NCI-H510A (cell line): ENCODE measurements at places on chromosomes 6 and 20.

GRCh38 chr6:14819840-14820420 lies 425.9 kb upstream of the JARID2 start:
- DNase-seq = no peak

DNA sequence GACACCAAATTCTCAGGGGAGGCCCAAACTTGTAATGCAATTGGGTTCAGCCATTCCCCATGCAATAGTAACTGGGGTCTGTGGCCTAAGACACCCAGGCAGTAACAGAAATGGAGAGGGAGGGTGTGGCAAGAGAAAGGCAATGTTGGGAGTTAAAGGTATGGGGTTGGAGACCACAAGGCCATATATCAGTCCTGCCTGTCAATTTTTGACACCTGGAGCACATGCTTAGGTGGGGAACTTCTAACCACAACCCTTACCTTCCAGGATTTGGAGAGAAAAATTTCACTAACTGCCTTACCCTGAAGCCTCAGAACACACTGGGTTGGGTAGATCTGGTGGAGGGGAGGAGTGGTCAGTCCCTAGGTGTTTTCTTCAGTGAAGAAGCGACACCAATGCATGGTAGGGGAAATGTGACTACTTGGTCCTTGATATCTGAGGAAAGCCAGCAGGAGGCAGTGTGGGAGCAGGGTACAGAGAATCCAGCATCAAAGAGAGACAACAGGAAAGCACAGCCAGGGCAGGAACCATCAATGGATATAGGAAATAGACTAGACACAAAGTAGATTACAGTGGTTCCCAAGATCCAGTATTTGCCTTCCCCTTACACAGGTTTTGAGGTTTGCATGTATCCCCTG lies 6.8 kb upstream of the USP49 start:
- DNase-seq = peak; percentile 3

- DNase-seq = no peak
Observed at GRCh38 chr20:35006009-35006408, 50.3 kb downstream of the MYH7B start.

GRCh38 chr20:47319517-47320252 lies 36.8 kb downstream of the ZMYND8 start:
- peak; percentile 96 for DNase-seq

GRCh38 chr6:2667617-2668016 lies 83.1 kb downstream of the MYLK4 start:
- no peak for DNase-seq

DNA sequence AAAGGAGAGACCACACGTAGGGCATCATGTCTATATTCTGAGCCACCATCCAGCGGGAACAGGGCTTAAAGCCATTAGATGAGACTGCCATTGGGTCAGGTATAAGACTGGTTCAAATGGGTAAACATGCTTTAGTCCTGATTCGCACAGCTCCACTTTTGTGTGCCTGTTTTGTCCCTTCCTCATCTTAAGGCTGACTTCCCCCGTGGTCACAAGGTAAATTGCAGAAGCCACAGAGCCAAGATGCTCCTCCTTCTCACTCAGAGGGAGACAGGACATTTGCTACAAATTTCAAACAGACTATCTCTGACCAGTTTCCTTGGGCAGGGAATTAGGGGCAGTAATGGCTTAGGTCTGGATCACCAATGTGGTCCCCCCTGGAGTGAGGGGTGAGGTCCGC lies 11.4 kb upstream of the IFNGR1 start:
- DNase-seq = no peak
